ENCODE measurements at places on chromosomes 2 and 18. TPM values are rescaled to one million over a fixed set of nuclear protein-coding genes. Genes with fewer than 3 reads are reported as not detected.

GRCh38 chr18:58591286-58591685 is 37.6 kb downstream of the ALPK2 start:
- no peaks in the 10 kb centered on the region for H3K4me1 ChIP-seq
- H3K4me3 ChIP-seq = no peak overlapping the region
- DNase-seq = no peak

DNA sequence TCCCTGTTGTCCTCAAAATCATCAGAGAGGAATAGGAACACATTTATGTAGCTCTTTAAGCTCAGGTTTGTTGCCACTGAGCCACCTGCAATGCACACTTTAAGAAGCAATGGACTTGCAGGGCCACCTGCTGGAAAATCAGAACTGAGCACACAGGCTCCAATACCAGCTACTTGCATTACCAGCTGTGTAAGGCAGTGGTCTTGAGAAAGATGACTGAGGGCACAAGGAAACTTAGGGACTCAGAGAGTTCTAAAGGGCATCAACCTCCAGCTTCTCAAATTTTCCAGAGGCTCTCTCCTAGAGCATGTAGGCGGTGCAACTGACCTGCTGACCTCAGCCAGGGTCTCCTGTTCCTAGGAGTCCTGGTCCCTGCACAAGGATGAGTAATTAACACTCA is 2.5 kb upstream of the CNDP2 start:
- no peaks in the 10 kb centered on the region for H3K27me3 ChIP-seq
- peaks cover 10% of the 10 kb centered on the region for H3K4me1 ChIP-seq
- no peak for DNase-seq
- no peak overlapping the region for H3K4me3 ChIP-seq
- no peaks in the 10 kb centered on the region for H3K36me3 ChIP-seq
- no peak overlapping the region for H3K27ac ChIP-seq

DNA sequence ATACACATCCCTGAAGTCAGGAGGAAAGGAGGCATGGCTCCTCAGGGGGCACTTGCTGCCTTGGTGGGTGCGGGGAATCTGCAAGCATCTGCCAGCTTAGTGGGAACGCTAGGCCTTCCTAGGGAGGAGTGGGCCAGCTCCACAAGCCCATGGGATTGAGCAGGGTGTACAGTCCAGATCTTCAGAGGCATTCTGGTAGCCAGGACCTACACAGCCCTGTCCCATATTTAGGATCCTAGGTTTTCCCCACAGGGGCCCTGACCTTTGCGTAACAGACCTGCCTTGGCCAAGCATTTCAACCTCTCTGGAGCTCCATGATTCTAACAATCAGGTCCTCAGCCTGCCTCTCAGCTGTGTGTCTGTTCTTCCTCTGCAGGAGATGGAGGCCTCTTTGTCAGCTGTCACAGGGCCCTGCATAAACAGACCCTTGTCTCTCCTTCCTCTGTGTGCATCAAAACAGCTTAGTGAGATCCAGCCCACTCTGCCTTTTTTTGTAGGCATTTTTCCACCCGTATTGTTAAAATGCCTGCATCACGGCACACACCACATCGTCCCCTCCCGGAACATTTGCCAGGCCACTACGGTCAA is 140.2 kb upstream of the NDUFV2 start:
- no peak overlapping the region for H3K27ac ChIP-seq
- no peaks in the 10 kb centered on the region for H3K36me3 ChIP-seq
- no peak overlapping the region for H3K4me3 ChIP-seq

- H3K27me3 ChIP-seq = no peaks in the 10 kb centered on the region
- H3K4me1 ChIP-seq = no peaks in the 10 kb centered on the region
- no peak overlapping the region for H3K27ac ChIP-seq
- no peak overlapping the region for H3K4me3 ChIP-seq
- no peak for DNase-seq
Observed at GRCh38 chr18:36247036-36247435, 50.5 kb upstream of the FHOD3 start.

DNA sequence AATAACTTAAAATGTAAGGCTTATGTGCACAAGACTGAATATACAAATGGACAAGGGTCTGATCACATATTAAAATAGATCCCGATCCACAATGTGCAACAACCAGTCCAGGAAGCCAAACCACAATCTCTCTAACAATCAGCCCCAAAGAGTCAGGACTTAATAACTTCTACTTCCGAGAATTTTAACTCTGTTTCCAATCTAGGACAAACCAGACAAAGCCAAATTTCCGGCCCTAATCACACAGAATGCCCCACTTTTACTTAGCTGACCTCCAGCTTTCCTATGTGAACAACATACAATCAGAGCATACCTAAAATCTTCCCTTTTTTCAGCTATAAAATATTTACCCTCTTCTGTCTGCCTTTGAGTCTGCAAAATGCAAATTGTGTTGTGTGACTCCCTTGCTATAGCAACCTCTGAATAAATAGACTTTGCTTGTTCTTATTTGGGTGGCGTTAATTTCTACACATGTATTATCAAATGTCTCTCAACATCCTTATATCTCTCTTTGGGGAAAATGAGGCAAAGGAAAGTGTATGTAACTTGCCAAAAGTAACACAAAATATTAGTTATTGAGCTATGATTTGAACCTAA is 381.9 kb upstream of the MC4R start:
- H3K27ac ChIP-seq = no peak overlapping the region
- no peaks in the 10 kb centered on the region for H3K4me1 ChIP-seq
- H3K27me3 ChIP-seq = no peaks in the 10 kb centered on the region
- H3K36me3 ChIP-seq = no peaks in the 10 kb centered on the region

- no peaks in the 10 kb centered on the region for H3K36me3 ChIP-seq
- no peak overlapping the region for H3K27ac ChIP-seq
- no peak overlapping the region for H3K4me3 ChIP-seq
- H3K27me3 ChIP-seq = no peaks in the 10 kb centered on the region
- no peaks in the 10 kb centered on the region for H3K4me1 ChIP-seq
Observed at GRCh38 chr2:188645986-188646385, 328.2 kb upstream of the COL3A1 start.

GRCh38 chr2:70513738-70514137 is 39.9 kb downstream of the TGFA start:
- H3K27me3 ChIP-seq = no peaks in the 10 kb centered on the region
- no peaks in the 10 kb centered on the region for H3K4me1 ChIP-seq
- no peak for DNase-seq
- no peak overlapping the region for H3K27ac ChIP-seq

- no peak overlapping the region for H3K27ac ChIP-seq
- H3K4me3 ChIP-seq = no peak overlapping the region
- H3K27me3 ChIP-seq = no peaks in the 10 kb centered on the region
- no peaks in the 10 kb centered on the region for H3K4me1 ChIP-seq
Observed at GRCh38 chr2:44310287-44310686, 35.0 kb downstream of the SLC3A1 start.

GRCh38 chr2:104768694-104769093 is 85.2 kb upstream of the POU3F3 start:
- H3K36me3 ChIP-seq = no peaks in the 10 kb centered on the region
- H3K27me3 ChIP-seq = no peaks in the 10 kb centered on the region
- no peaks in the 10 kb centered on the region for H3K4me1 ChIP-seq
- H3K27ac ChIP-seq = no peak overlapping the region
- no peak for DNase-seq

DNA sequence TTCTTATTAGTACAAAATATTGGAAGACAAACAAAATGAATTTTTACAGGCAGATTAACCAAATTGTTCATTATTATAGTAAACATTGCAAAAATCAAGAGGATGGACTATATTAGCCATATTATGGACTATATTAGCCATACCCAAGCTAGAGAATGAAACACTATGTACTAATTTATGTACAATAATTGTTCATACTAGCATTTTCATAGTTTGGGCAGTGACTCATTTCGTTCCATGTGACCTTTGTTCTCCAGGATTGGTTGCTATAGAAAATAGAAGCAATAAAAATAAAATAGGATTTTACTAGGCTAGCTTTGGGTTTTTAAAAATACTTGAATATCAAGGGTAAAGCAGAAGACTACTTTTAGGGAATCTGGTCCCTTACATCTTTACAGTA is 176.8 kb downstream of the ZEB2 start:
- no peaks in the 10 kb centered on the region for H3K27me3 ChIP-seq
- no peak overlapping the region for H3K27ac ChIP-seq
- no peaks in the 10 kb centered on the region for H3K4me1 ChIP-seq

- no peak for DNase-seq
- H3K27me3 ChIP-seq = no peaks in the 10 kb centered on the region
- no peak overlapping the region for H3K4me3 ChIP-seq
- H3K4me1 ChIP-seq = no peaks in the 10 kb centered on the region
- no peaks in the 10 kb centered on the region for H3K36me3 ChIP-seq
Observed at GRCh38 chr2:118974103-118974993, 32.4 kb downstream of the MARCO start.

GRCh38 chr2:38751596-38752410 is 642 bp upstream of the SRSF7 start:
- peak overlapping the region; percentile 100 for H3K27ac ChIP-seq
- peak overlapping the region; percentile 94 for H3K4me3 ChIP-seq
- peaks cover 9% of the 10 kb centered on the region for H3K4me1 ChIP-seq
- no peaks in the 10 kb centered on the region for H3K27me3 ChIP-seq

- H3K27me3 ChIP-seq = no peaks in the 10 kb centered on the region
- no peak overlapping the region for H3K4me3 ChIP-seq
- peaks cover 9% of the 10 kb centered on the region for H3K4me1 ChIP-seq
- H3K27ac ChIP-seq = no peak overlapping the region
- no peak for DNase-seq
Observed at GRCh38 chr2:9355716-9356115, 67.6 kb downstream of the ITGB1BP1 start.

DNA sequence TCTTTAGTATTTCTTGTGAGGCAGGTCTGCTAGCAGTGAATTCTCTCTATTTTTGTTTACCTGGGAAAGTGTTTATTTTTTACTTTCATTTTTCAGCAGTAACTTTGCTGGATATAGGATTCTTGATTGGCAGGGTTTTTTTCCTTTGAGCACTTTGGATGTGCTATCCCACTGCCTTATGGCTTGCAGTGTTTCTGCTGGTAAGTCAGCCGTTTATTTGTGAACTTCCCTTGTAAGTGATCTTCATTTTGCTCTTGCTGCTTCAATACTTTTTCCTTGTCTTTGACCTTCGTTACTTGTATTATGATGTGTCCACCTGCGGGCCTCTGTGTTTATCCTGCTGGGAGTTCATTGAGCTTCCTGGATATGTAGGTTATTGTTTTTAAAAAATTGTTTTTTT is 54.7 kb downstream of the SLC66A2 start:
- no peaks in the 10 kb centered on the region for H3K4me1 ChIP-seq
- DNase-seq = no peak

The RNF125 gene
- 7.0 TPM for total RNA-seq

The TACR1 gene
- 10.8 TPM for total RNA-seq

All from tibial nerve (tissue), 4 donors.